NCI-H2081 treated with DMSO at 0.1 percent for 48 hours (cell line): ENCODE measurements at places on chromosomes 2 and 18.

- DNase-seq, result no peak
Observed at GRCh38 chr2:224410946-224411561, 9.1 kb upstream of the FAM124B start.

DNA sequence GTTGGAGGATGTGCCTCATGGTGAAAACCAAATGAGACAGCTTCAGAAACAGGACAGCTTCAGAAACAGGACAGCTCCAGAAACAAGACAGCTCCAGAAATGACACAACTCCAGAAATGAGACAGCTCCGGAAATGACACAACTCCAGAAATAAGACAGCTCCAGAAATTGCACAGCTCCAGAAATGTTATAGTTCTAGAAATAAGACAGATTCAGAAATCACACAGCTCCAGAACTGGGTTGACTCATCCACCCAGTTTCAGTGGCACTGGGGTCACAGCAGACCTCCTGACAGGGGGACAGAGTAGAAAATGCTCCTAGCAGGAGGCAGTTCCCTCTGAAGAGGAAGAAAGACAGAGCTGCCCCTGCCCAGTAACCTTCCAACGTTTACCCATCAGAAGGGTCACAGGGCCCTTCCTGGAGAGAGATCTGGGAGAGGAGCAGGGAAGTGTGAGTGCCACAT lies 26.9 kb upstream of the COL6A3 start:
- DNase-seq, result no peak

DNA sequence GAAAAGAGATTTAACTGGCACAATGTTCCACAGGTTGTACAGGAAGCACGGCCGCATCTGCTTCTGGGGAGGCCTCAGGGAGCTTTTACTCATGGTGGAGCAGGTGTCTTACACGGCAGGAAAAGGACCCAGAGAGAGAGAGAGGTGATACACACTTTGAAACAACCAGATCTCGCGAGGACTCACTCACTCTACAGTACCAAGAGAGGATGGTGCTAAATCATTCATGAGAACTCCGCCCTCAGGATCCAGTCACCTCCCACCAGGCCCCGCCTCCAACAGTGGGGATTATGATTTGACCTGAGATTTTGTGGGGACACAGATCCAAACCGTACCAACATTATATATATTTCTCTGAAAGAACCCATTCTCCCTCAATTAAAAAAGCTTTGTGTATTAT lies 79.7 kb upstream of the DOCK10 start:
- no peak for DNase-seq

DNA sequence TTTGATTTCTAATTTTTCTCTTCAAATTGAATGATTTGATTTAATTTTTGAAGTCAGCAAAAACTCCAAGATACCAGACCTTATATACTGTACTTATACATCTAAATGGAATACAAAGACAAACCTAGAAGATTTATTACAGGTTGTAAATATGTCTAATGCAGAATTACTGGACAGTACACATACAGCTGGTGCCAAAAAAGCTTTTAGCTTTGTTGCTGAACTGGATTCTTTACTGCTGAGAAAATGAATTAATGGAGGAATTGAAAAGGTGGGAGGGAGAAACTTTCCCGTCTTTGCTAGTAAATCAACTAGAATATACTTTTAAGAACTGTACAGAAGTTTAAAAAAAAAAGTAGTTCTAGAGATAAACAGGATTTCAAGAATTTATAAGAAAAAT lies 17.5 kb downstream of the C1D start:
- peak; percentile 85 for DNase-seq

GRCh38 chr18:49360582-49360981 lies 99.9 kb downstream of the DYM start:
- no peak for DNase-seq
